ENCODE measurements at places on chromosomes 5 and 9. TPM values are rescaled to one million over a fixed set of nuclear protein-coding genes. Genes with fewer than 3 reads are reported as not detected.
A peak's percentile ranks its signal among the peaks of the same experiment; 100 is the strongest.

GPR151 gene
- not detected for total RNA-seq

HRH2 gene
- total RNA-seq: not detected

SPATA31E1 gene
- total RNA-seq: not detected

ITK gene
- not detected for total RNA-seq

STOM gene
- 33.1 TPM for total RNA-seq

IRX1 gene
- not detected for total RNA-seq

CNTLN gene
- total RNA-seq: 7.0 TPM

FYB1 gene
- 1.3 TPM for total RNA-seq

DNA sequence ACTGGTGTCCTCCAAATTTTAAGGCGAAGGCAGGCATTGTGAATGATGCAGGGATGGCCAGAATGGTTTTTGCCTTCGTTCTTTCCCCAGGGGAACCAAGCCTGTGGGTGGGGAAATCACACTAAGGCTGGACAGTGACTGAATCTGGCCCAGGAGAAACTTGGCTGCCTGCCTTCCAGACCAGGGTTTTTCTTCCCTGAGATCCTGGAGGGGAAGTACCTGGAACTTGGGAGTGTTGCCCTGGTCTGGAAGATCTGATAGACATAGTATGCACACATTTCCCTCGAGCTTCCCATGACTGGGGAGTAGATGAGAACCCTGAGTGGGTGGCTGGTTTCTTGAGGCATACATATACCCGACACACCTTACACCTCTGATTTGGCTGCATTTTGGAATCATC, 664 bp upstream of the IL11RA start:
- H3K27me3 ChIP-seq: no peaks in the 10 kb centered on the region
- DNase-seq: no peak
- H3K4me3 ChIP-seq: peak overlapping the region; percentile 31
- peak overlapping the region; percentile 62 for H3K27ac ChIP-seq
- peaks cover 30% of the 10 kb centered on the region for H3K4me1 ChIP-seq

- peaks cover 3% of the 10 kb centered on the region for H3K36me3 ChIP-seq
- no peak overlapping the region for H3K4me3 ChIP-seq
- no peak for DNase-seq
- H3K27ac ChIP-seq: no peak overlapping the region
Observed at GRCh38 chr5:57244331-57244730, 70.5 kb downstream of the GPBP1 start.

- no peak overlapping the region for H3K4me3 ChIP-seq
- no peaks in the 10 kb centered on the region for H3K27me3 ChIP-seq
- no peak for DNase-seq
- peaks cover 10% of the 10 kb centered on the region for H3K4me1 ChIP-seq
- no peak overlapping the region for H3K27ac ChIP-seq
Observed at GRCh38 chr9:1267141-1267570, 217.0 kb downstream of the DMRT2 start.

DNA sequence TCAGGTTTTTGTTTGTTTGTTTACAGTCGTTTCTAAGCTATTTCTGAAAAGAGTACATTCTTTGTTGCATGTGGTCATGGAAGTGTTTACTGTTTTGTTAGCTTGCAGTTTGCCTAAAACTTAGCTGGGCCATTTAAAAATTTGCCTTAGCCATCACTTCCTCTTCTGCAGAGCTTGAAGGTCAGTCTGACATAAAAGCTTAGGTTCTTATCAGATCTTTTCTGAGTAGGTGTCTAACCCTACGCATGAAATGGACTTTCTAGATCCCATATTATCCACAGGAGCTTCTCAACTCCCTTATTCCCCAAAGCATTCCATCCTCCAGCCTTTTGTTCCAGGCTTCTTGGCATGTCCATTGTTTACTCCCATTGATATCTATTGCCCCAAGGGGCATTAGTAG, 90.3 kb downstream of the AP3B1 start:
- no peak for DNase-seq
- H3K27ac ChIP-seq: no peak overlapping the region
- H3K4me1 ChIP-seq: peaks cover 14% of the 10 kb centered on the region
- H3K4me3 ChIP-seq: no peak overlapping the region
- no peaks in the 10 kb centered on the region for H3K27me3 ChIP-seq

DNA sequence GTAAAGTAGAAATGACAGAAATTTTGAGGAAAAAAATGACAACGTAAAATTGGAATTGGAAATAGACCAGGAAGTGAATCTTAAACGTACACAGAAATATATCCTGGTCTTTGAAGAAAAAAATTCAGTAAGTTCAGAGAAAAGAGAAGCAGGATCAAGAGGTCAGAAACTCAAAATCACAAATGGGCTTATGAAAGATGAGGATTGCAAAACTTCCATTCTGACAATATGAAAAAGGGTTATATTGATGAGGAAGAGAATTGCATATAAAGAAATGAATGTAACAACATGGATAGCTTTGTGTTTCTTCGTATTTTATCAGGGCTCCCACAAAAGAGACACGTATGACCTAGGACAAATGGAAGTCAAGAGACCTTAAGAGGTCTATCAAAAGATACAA, 58.1 kb downstream of the OXCT1 start:
- no peak overlapping the region for H3K27ac ChIP-seq
- no peaks in the 10 kb centered on the region for H3K4me1 ChIP-seq
- H3K4me3 ChIP-seq: no peak overlapping the region
- no peaks in the 10 kb centered on the region for H3K27me3 ChIP-seq

- no peaks in the 10 kb centered on the region for H3K4me1 ChIP-seq
- DNase-seq: no peak
Observed at GRCh38 chr9:127531676-127532075, 80.4 kb downstream of the LRSAM1 start.

- no peaks in the 10 kb centered on the region for H3K36me3 ChIP-seq
- H3K27ac ChIP-seq: no peak overlapping the region
- H3K4me1 ChIP-seq: no peaks in the 10 kb centered on the region
- no peaks in the 10 kb centered on the region for H3K27me3 ChIP-seq
- no peak for DNase-seq
- H3K4me3 ChIP-seq: no peak overlapping the region
Observed at GRCh38 chr5:115393239-115393638, 96.8 kb upstream of the CCDC112 start.

DNA sequence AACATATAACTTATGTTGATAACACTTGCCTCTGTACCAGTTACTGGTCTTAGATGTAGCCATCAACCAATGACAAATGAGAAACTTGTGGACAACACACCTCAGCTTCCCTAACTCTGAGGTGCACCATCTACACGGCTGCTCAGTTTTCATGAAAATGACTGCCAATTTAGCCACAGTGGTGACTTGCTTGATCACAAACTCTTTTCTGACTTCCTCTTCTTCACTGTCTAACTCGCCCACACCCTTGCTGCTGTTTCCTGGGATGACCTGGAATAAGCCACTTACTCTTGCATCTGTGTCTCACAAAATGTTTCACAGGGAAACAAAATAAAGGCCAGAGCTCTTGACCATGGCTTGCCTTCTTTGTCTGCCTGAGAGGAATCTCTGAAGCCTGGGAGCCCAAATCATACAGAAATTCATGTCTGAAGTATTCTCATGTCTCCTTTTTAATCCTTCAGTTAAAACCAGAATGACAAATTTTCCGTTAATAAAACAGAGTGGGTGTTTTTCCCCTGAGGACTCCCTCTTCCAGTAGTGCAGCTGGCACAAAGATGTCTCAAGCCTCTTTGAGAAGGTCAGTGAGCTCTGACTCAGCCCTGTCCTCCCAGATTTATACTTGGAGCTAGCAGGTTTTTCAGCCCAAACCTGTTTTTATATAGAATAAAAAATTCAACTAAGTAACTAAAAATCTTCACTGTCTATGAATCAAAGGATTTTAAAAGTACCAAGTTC, 126.5 kb upstream of the PAM start:
- no peaks in the 10 kb centered on the region for H3K36me3 ChIP-seq
- H3K27me3 ChIP-seq: no peaks in the 10 kb centered on the region
- DNase-seq: no peak
- H3K27ac ChIP-seq: no peak overlapping the region

- no peaks in the 10 kb centered on the region for H3K27me3 ChIP-seq
- no peak overlapping the region for H3K4me3 ChIP-seq
- no peak for DNase-seq
- no peaks in the 10 kb centered on the region for H3K36me3 ChIP-seq
- H3K27ac ChIP-seq: no peak overlapping the region
Observed at GRCh38 chr5:22900801-22901310, 47.7 kb upstream of the CDH12 start.

GRCh38 chr5:108997720-108998119, 250.0 kb downstream of the FER start:
- no peaks in the 10 kb centered on the region for H3K27me3 ChIP-seq
- H3K4me3 ChIP-seq: no peak overlapping the region
- no peak overlapping the region for H3K27ac ChIP-seq
- H3K4me1 ChIP-seq: no peaks in the 10 kb centered on the region
- DNase-seq: no peak

DNA sequence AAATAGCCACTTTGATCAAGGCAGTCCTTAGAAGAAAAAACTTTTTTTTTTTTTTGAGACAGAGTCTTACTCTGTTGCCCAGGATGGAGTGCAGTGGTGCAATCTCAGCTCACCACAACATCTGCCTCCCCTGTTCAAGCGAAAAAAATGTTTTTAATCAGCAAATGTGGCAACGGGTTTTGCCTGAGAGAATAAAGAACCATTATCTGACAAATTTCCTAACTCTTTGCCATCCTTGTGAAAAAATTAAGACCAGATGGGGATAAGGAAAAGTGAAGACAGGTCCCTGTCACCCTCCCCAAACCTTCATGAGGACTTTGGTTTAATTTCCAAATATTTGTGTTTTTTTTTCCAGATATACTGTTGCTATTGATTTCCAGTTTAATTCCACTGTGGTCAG, 107.3 kb upstream of the SPOCK1 start:
- no peaks in the 10 kb centered on the region for H3K36me3 ChIP-seq
- H3K4me1 ChIP-seq: no peaks in the 10 kb centered on the region
- peaks cover 1% of the 10 kb centered on the region for H3K27me3 ChIP-seq
- no peak for DNase-seq
- no peak overlapping the region for H3K27ac ChIP-seq

DNA sequence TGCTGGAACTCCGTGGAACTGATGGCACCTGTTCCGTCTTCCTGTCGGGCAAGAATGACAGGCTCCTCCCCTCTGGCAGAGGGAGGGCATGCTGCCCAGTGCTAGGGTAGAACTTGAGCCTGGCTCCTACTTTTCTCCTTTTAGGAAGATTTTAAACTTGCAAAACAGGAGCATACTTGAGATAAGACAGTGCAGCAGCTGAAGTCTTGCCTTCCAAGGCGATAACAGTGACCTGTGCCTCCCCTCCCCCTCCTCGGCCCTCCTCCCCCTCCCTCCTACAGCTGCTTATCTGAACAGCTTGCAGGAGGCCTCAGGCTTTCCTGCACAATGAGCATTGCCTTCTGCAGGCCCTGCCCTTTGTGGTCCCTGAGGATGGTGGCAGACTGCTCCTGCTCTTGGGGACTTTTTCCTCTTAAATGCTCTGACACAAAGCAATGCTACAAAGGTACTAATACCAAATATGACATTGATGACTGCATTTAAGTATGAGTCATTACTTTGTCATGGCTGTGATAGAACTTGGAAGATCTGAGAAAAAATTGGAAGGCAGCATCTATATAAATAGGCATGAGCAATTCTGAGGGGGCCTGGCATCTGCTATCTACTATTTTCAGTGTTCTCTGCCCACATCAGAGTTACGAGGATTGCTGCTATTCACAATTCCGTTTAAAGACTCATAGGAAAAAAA, 2.0 kb downstream of the GADD45G start:
- H3K4me3 ChIP-seq: peak overlapping the region; percentile 34
- peak overlapping the region; percentile 86 for H3K27ac ChIP-seq
- no peaks in the 10 kb centered on the region for H3K27me3 ChIP-seq
- peak; percentile 53 for DNase-seq

- H3K27ac ChIP-seq: no peak overlapping the region
- no peaks in the 10 kb centered on the region for H3K27me3 ChIP-seq
Observed at GRCh38 chr9:87259543-87260518, 237.8 kb upstream of the DAPK1 start.

GRCh38 chr5:45508135-45508534, 188.0 kb downstream of the HCN1 start:
- H3K27me3 ChIP-seq: no peaks in the 10 kb centered on the region
- H3K4me1 ChIP-seq: no peaks in the 10 kb centered on the region
- DNase-seq: no peak
- no peaks in the 10 kb centered on the region for H3K36me3 ChIP-seq

- H3K27ac ChIP-seq: peak overlapping the region; percentile 47
- no peaks in the 10 kb centered on the region for H3K27me3 ChIP-seq
- DNase-seq: no peak
Observed at GRCh38 chr5:62652225-62652624, 73.6 kb downstream of the LRRC70 start.

DNA sequence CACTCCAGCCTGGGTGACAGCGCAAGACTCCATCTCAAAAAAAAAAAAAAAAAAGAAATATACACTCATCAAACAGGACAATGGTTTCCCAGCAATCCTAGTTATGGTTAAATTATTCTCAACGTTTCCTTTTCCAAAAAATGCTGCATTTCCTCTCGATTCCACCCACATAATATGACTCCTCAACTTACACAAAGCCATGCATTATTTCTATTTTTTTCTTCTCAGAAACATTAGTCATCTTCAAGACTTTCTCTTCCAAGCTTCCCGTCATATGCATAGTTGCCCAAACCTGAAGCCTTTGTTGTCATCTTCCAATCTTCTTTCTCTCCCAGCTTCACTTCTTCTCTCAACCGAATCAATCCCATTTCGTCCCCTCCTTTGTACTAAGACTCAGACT, 61.4 kb upstream of the RANBP6 start:
- H3K27ac ChIP-seq: no peak overlapping the region
- H3K36me3 ChIP-seq: no peaks in the 10 kb centered on the region
- H3K4me1 ChIP-seq: peaks cover 11% of the 10 kb centered on the region
- DNase-seq: no peak
- no peak overlapping the region for H3K4me3 ChIP-seq

DNA sequence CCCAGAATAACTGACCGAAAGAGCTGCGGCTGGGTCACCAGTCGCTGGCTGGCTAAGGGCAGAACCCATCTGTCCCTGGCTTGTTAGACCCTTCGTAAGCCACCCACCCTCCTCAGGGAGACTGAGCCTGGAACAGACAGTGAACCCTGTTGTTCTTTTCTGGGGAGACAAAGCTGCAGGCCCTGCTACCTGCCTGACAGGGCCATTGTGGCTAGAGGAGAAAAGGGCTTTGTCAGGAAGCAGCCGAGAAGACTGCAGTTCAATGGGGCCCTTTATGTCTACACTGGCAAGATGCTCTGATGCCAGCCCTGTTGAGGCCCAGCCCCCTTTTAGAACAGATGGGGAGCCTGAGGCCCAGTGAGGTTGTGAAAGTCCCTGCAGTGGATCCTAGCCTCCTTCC, 3.7 kb upstream of the NIPAL4 start:
- H3K27ac ChIP-seq: no peak overlapping the region
- no peaks in the 10 kb centered on the region for H3K36me3 ChIP-seq
- no peak for DNase-seq
- no peaks in the 10 kb centered on the region for H3K27me3 ChIP-seq
- H3K4me3 ChIP-seq: no peak overlapping the region
